ENCODE measurements at places on chromosomes 5 and 9. TPM values are rescaled to one million over a fixed set of nuclear protein-coding genes. Genes with fewer than 3 reads are reported as not detected.

EPB41L4A gene
- 9.0 TPM for polyA plus RNA-seq

CORO2A gene
- polyA plus RNA-seq = 0.90 TPM

CCDC152 gene
- 0.92 TPM for polyA plus RNA-seq

TRIM7 gene
- polyA plus RNA-seq = 1.1 TPM

CA9 gene
- polyA plus RNA-seq = 45.4 TPM

ATG10 gene
- polyA plus RNA-seq = 7.8 TPM

C9orf153 gene
- polyA plus RNA-seq = 0.03 TPM

SPATA31D4 gene
- not detected for polyA plus RNA-seq

RLN1 gene
- polyA plus RNA-seq = not detected

TLE1 gene
- polyA plus RNA-seq = 64.7 TPM

ORM1 gene
- polyA plus RNA-seq = 6.9 TPM

SLCO6A1 gene
- not detected for polyA plus RNA-seq

AQP7 gene
- 42.7 TPM for polyA plus RNA-seq
